ENCODE measurements at places on chromosomes 11 and 22.
A peak's percentile ranks its signal among the peaks of the same experiment; 100 is the strongest.

- no peak for DNase-seq
Measured at GRCh38 chr11:5291207-5291838, 10.4 kb downstream of the OR51B4 start.

GRCh38 chr11:63551091-63551888 is 11.9 kb downstream of the PLAAT2 start:
- no peak for DNase-seq

GRCh38 chr11:132631989-132632388 is 900.3 kb downstream of the OPCML start:
- no peak for DNase-seq

DNA sequence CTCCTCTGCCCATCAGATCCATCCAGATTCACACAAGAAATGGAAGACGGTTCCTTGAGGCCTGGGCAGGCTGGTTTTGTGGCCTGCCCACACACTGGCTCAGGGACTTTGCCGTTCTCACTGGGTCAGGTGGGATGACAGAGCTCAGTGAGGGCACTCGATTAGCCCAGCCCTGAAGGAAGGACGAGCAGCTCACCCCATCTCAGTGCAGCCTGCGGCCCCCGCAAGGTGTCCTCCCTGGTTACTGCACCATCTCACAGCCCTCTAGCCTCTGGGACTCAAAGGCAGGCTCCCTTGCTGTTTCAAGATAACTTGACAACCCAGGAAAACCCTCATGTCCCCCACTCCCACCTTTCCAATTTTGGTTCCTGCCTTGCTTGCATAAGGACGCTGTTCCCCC is 4.2 kb downstream of the SLC16A8 start:
- no peak for DNase-seq

GRCh38 chr11:17384002-17384511 is 4.4 kb downstream of the KCNJ11 start:
- peak; percentile 26 for DNase-seq

All from AG04449 (cell line).